Breast epithelium (tissue), 4 donors: ENCODE measurements at places on chromosomes 11 and 22. TPM values are rescaled to one million over a fixed set of nuclear protein-coding genes. Genes with fewer than 3 reads are reported as not detected.
A peak's percentile ranks its signal among the peaks of the same experiment; 100 is the strongest.

The MYRF gene
- 6.9 TPM for total RNA-seq

The SLC22A6 gene
- total RNA-seq, result not detected

The EHD1 gene
- 26.9 TPM for total RNA-seq

The JRKL gene
- total RNA-seq, result 9.2 TPM

The RCOR2 gene
- 0.33 TPM for total RNA-seq

The TEX12 gene
- not detected for total RNA-seq

The MUC15 gene
- 6.6 TPM for total RNA-seq

The C11orf91 gene
- total RNA-seq, result not detected

The HBG1 gene
- total RNA-seq, result not detected

The CHRDL2 gene
- 4.2 TPM for total RNA-seq

The KCNQ1 gene
- total RNA-seq, result 5.1 TPM

- DNase-seq, result no peak
Observed at GRCh38 chr11:102419181-102419580, 33.4 kb downstream of the TMEM123 start.

DNA sequence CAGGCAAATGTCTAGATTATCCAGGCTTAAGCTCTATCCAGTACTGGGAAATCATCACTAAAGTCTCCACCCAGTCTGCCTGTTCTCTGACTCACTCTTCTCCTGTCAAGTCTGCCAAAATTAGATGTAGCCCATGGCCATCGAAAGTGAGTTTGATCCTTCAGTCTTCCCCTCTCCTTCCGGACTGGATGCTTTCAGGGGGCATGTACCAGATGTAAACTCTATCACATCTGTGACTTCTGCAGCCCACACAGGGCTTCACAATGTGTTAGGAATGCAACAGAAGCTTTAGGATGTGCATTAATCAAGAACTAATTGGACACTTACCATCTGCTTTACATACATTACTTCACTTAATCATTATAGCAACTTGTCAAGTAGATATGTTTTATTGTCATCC is 12.3 kb downstream of the ME3 start:
- no peak for DNase-seq

GRCh38 chr11:65911682-65912568 is 6.9 kb downstream of the C11orf68 start:
- DNase-seq, result no peak

DNA sequence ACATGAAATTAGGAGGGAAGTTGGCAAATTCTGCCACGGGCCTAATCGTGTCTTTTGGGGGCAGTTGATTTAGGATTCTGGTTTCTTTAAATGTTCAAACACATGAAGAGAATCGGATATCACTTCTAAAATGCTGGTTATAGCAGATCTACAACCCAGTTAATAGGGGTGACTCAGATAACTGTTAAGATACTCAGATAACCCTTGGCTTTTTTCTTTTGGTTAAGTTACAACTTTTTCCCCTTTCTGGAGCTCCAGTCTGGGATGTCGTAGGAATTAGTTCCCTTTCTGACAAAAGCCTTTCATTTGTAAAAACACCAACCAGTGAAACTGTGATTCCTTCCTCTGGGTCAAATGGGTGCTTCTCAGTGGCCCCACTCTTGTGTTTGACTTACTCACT is 976 bp downstream of the DEPDC7 start:
- DNase-seq, result no peak

DNA sequence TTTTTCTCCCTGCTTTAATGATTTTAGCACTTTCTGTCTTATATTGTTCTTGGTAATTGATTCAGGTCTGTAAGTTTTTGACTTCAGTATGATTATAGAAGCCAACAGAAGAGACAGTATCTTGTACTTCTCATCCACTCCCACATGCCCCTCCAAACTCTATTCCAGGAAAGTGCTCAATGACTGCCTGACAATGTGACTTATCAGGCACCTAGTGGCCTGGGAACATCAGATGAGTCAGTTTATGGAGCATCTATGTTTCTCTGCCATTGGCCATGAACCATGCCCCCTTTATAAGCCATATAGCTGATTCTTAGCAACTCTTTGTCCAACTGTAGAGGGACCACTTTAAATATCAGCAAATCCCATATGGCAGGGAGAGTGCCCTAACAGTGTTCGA is 179.2 kb upstream of the MTMR2 start:
- DNase-seq, result no peak

DNA sequence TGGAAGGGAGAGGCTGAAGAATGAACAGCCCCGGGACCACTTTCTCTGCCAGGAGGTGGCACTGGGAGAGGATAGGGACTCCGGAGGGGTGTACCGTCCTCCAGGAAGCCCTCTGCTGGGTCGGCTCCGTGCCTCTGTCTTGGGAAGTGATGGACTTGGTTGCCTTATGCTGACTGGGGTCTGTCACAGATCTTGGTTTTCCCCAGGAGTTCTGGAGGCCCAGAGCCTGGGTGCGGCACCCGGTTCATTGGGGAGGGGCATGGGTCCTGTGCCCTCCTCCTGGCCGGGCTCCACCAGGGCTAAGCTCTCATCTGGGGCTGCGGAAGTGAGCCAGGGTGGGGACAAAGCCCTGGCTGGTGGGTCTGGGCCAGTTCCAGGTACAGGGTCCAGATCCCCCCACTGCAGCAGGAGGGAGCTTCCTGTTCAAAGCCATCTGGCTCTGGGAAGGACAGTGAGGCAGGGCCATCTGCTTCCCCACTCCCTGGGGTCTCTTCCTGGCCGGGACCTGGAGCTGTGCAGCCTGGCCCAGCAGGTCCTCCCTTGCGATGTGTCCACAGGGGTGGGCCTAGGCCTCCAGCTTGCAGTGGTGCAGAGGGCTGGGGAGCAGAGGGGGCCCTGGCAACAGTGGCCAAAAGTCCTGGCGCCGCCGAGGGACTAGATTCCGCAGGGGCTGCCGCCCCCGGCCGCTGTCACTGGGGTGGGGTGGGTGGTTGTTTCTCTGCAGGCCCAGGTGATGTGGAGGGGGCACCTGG is 1.1 kb upstream of the AP2A2 start:
- no peak for DNase-seq

GRCh38 chr11:134287561-134287960 is 11.4 kb downstream of the GLB1L3 start:
- DNase-seq, result no peak

GRCh38 chr22:23414727-23415489 is 165.2 kb downstream of the IGLL1 start:
- DNase-seq, result no peak

DNA sequence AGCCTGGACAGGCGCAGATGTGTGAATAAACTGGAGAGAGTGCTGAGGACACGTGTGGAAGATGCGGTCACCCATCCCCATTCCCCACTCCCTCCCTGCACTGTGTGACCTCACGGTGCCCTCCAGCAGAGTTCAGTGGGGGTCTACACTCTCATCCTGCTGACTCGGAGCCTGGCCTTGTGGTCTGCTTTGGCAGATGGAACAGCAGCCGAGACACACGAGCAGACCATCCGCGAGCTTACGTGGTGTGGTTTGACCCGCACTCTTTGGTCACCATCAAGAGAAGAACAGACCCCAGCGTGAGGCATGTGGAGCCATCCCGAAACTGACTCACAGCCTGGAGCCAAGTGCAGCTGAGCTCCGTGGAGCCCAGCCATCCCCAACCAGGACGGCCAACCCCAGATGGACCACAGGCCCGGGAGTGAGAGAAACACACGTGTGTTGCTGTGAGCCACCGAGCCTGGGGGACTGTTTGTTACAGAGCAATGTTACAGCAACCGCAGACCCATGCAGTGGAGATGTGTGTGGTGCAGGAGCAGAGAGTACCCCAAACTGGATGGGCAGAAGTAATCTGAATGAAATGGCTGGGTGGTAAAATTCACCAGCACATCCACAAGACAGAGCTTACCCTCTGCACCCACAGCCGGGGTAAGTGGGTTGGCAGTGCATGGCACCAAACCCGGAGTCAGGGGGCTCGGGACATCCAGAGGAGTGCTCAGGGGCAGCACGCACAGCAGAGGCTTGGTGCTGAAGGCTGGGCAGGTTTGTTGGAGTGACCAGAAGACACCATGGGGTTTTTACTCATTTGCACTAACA is 90.7 kb downstream of the RTL6 start:
- no peak for DNase-seq

GRCh38 chr11:11218629-11218986 is 134.4 kb downstream of the CSNK2A3 start:
- peak; percentile 78 for DNase-seq

DNA sequence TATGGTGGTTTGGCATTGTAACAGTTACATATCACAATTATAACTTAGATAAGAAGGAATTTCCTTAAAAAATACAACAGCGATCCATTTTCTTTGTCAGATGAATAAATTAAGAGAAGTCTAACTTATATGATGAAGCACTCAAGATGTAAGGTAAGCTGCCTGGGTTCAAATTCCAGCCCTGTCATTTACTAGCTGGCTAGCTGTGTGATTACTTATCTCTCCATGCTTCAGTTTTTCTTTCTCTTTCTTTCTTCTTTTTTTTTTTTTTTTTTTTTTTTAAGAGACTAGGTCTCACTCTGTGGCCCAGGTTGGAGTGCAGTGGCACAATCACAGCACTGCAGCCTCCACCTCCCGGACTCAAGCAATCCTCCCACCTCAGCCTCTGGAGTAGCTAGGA is 22.2 kb upstream of the LDHA start:
- no peak for DNase-seq

DNA sequence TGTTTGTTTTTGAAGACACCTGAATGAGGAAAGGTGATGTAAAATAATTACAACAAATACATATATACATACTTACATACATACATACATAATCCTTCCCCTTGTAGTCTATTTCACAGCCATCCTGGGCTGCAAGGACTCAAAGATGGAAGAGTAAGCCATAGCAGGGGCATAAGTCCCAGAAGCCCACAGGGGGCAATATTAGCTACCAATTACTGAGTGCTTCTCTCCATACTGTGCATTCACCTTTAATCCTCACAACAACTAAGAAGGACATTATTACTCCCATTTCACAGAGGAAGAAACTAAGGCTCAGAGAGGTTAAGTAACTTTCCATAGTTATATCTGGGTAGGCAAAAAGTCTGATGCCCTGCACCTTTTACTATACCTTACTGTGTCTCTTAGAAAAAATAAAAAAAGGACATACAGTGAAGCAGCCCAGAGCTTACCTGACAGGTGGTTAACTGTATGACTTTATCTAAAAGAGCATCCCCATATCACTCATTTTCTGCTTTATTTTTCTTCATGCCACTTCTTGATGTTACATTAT is 2.7 kb downstream of the SERGEF start:
- DNase-seq, result no peak

DNA sequence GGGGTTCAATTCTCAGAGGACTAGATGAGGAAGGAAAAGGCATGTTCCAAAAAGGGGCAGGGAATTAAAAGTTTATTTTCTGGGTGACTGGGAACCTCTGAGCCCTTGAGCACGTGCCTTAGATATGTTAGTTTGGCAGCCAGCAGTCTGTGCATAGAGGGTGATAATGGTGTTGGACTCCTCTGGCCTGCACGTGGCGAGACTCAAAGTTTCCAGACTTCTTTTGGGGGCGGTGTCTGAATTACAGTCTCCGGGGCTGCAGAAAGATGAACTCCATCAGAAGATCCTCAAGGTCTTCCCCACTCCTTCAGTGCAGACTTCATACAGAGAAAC is 861 bp upstream of the ZNRF3 start:
- DNase-seq, result no peak

DNA sequence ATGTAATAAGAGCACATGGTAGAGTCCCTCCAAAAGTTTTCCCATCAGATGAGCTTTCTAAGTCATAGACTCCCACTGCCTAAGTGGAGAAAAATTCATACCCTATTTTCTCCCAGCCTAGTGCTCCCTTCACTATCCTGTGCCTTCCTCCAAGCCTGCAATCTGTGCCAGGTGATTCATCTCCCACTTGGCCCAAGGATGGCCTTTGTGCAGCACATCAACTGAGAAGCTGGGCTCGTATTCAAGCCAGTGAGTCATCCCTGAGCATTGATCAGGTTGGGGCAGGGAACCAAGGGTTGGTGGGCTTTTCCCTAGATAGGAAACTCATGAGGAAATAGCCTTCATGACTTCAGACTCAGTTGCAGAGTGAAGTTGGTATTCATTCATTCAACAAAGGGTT is 64.6 kb downstream of the PANX1 start:
- DNase-seq, result no peak

DNA sequence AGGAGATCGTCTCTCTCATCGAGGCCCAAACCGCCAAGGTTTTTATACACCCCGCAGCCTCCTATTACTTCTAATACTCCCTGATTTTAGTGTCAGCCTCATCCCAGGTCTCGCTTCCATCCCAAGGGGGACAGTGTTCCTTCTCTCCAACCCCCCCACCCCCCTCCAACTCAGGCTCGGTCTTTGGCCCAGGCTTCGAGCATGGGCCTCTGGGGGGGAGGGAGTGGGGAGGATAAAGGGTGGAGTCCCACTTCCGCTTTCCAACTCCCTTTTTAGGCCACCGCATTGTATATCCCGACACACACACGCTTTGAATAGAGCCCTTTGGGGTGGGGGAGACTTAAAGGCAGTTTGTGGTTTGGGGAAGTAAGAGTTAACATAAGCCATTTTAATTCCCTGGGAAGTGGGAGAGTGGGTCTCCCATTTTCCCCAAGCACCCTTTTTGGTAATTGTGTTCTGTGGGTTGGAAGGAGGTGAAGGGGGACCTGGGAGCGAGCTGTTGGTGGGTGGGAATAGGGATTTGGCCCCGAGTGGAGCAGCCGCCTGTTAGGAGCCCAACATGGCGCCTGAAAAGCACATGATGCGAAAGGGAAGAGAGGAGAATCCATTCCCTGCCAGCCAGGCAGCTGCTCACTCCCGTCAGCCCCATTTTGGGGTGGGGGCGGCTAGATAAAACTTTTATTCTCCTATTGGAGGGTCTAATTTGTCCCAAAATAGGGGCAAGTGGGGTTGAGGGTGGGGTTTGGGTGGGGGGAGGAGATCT is 844 bp downstream of the PCF11 start:
- DNase-seq, result peak; percentile 60

GRCh38 chr11:114821621-114822412 is 143.5 kb downstream of the NXPE2 start:
- no peak for DNase-seq

DNA sequence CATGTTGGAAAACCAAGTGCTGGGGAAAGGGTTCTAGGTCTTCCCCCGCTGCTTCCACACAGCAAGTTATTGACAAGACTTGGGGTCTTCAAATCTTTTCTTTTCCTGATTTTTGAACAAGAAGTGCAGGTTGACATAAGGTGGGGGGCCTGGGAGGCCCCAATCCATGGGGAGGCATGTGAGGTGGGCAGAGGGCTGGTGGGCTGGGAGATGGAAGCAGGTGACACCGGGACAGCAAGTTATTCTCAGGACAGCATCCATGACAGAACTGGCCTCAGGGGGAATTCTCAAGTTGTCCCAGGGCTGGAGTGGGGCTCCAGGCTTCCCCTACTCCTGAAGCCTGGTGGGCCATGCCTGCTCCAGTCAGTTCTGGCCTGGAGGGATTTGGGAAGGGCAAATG is 5.5 kb downstream of the FGF19 start:
- no peak for DNase-seq

GRCh38 chr11:64090806-64091516 is 55.2 kb downstream of the FLRT1 start:
- DNase-seq, result no peak

DNA sequence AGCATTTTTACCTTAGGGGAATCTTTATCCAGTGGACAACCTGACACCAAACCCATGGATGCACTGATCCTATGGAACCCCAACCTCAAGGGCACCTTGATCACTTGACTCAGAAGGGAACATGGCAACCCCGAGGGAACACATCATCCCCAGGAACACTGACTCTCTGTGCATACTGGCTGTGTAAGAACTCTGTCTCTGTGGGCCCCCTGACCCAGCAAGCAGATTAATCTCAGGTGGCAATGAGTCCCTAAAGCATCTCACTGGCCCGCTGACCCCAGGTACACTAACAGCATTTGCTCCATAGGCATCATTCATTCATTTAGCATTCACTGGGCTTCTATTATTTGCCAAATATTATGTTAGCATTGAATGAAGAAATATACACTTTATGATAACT is 16.9 kb downstream of the EIF3F start:
- no peak for DNase-seq
